Hematopoietic multipotent progenitor cell treated with erythropoietin and hydrocortisone succinate and interleukin-3 and kit ligand, for 17 days (in vitro differentiated cells): ENCODE measurements at places on chromosomes 7 and 10.

DNA sequence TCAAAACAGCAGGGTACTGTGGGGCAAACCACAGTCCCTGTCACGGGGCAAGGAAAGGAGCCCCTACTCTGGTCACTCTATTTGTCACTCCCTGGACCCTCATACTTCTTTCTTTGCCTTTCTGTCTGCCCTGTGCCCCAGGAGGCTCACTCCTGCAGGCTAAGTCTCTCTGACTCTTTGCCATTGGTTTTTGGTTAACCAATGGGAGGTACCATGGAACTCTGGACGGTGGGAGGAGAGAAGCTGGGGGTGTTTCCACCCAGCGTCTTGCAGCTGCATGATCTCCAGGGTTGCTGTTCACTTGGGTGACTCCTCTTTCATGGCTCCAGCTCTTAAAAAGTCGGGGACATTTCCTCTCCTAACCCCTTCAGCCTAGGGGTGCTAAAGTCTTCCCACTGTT lies 15.4 kb upstream of the EIF5AL1 start:
- no peak for DNase-seq

DNA sequence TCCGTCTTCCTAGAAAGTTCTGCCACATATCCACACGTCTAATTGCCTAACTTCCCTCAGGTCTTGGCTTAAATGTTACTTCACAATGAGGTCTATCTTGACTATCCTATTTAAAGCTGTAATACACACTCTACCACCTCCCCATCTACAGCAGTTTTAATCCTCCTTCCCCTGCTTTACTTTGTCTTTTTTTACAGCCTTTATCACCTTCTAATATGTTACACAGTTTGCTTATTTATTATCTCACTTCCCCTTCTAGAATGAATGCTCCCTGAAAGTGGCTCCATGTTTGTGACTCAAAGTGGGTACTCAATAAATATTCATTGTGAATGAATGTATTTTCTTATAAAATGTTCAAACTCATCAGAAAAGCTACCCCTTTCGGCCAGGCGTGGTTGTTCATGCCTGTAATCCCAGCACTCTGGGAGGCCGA lies 13.6 kb upstream of the MICU1 start:
- no peak for DNase-seq

DNA sequence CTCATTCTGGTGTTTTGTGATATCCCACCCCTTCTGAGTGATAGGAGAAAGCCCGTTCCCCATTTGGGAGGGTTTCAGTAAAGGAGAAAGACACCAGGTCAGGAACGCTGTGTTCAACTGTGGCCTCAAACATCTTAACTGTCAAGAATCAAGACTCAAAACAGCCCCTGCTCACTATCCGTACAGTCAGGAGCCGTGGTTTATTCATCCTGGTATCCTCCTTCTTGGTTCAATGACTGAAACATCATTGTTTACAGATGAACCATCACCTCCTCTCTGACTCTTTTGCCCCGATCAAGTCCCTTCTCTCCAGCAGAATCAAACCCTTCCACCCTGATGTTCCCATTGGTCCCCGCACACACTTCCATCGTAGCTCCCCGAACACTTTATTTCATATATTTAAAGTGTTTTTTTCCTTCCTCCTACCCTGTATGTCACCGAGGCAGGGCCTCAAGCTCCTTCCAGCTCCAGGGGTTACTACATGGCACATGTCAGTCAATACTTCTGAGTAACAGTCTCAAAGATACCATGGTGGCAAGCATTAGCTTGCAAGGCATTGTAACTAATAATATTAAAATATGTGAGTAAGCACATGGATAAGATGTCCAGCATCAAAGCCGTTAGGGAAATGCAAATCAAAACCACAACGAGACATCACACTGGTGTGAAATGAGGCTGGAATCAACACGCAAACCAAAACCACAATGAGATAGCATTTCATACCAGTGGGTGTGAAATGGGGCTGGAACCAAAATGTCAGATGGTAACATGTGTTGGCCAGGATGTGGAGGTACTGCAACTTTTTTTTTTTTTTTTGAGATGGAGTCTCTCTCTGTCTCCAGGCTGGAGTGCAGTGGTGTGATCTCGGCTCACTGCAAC lies 124.7 kb upstream of the C1QL3 start:
- no peak for DNase-seq

GRCh38 chr10:67666416-67667034 lies 29.5 kb downstream of the CTNNA3 start:
- peak; percentile 31 for DNase-seq

DNA sequence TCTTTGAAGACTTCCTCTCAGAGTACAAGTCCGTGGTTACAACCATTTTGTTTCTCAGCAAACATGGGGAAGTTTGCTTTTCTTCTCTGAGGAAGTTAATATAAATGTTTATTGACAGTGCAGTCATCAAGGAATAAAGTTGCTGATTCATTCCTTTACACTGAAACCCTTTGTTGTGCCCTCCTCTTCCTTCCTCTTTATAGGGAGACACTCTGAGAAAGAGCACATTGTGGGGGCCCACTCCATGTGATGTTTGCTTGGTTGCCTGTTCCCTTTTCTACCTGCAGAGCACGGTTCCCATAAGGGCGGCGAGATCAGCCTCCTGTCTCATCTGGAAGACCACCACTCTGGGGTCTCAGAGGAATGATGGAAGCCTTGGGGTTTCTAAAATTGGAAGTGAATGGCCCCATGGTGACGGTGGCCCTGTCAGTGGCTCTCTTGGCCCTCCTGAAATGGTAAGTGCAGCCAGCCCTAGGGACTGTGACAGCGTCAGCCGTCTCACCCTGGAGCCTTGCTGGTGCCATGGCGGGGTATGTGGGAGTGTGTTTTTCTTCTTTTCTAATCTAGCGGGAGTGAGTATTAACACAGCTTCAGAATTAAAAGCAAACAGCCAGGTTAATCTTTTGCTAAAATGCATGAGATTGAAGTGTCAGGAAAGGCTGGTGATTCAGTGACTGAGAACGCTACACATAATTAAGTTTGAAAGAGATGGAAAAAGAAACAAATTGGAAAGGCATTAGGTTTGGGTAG lies at the start of gene TBXAS1:
TSS of gene TBXAS1 (plus strand) at position 240 of the 750 bp plus-strand sequence. CDS start at position 367, 127 bp downstream.
- no peak for DNase-seq

GRCh38 chr10:108779501-108779900 lies 1143.8 kb downstream of the XPNPEP1 start:
- DNase-seq, result no peak

DNA sequence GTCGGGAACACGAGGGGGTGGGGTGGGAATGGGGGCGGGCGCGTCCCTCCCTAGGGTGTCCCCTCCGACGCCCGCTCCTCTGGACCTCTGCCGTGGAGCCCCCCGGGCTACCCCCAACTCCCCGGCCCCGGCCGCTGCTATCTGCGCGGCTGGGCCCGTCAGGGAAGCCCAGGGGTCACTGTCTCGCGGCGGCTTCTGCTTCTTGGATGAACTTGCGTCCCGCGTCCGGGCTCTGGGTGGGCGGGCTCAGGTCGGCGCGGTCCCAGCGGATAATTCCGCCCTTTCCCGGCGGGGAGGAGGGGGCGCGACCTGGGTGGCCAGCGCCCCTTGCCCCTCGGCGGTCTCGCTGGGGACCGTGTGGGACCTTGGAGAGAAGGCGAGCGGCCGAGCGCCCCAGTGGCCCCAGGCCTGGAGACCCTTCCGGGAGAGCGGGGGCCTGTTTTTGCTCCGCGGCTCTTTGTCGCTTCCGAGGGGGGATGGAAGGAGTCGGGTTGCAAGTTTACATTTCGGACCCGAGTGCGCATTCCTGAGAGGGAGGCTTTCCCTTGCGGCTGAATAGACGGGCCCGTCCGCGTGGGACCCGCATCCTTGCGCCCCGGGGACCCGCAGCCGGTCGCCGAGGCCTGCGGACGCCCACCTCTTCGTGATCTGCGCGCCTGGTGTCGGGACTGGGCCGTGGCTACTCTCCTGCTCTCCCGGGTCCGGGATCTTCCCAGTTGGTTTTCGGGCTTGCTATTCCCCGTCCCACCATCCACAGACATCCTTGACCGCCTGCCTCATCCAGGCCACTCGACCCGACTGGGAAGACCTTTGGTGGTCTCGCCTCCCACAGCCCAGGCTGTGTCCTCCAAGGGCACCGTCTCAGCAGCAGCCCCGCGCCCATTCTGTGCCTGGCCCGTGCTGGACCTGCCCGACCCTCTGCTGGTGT lies 812 bp downstream of the DOCK1 start:
- DNase-seq, result no peak

GRCh38 chr7:46571996-46572395 lies 650.9 kb upstream of the IGFBP3 start:
- no peak for DNase-seq

- no peak for DNase-seq
Measured at GRCh38 chr7:44378744-44379143, 53.4 kb upstream of the CAMK2B start.

GRCh38 chr7:44629829-44630522 lies 23.5 kb downstream of the OGDH start:
- no peak for DNase-seq

GRCh38 chr7:31695859-31696614 lies 9.0 kb downstream of the PPP1R17 start:
- no peak for DNase-seq

- DNase-seq, result no peak
Measured at GRCh38 chr7:159128767-159129166, 15.9 kb downstream of the VIPR2 start.

- no peak for DNase-seq
Measured at GRCh38 chr10:48195803-48196202, 78.7 kb downstream of the FRMPD2 start.

- DNase-seq, result no peak
Measured at GRCh38 chr7:64849250-64849923, 53.7 kb upstream of the ZNF273 start.

- DNase-seq, result no peak
Measured at GRCh38 chr10:52030975-52031374, 283.1 kb upstream of the DKK1 start.

DNA sequence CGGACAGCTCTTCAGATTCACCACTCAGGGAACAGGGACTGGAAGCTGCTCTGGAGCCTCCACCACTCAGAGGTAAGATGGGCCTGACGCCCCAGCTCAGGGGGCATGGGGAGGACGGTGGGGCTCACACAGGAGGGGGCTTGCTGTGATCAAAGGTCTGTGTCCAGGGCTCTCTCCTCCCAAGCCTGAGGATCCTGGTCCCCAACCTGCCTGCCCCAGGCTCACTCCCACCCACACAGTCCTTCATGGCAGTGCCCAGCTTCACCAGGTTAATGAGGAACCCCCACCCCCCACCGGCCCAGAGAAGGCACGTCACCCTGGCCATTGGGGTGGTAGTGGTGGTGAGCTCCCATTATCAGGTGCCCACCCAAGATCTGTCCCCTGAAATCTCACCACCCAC lies 926.7 kb upstream of the ZNF722 start:
- DNase-seq, result no peak

- no peak for DNase-seq
Measured at GRCh38 chr7:93337052-93337451, 104.9 kb downstream of the VPS50 start.

DNA sequence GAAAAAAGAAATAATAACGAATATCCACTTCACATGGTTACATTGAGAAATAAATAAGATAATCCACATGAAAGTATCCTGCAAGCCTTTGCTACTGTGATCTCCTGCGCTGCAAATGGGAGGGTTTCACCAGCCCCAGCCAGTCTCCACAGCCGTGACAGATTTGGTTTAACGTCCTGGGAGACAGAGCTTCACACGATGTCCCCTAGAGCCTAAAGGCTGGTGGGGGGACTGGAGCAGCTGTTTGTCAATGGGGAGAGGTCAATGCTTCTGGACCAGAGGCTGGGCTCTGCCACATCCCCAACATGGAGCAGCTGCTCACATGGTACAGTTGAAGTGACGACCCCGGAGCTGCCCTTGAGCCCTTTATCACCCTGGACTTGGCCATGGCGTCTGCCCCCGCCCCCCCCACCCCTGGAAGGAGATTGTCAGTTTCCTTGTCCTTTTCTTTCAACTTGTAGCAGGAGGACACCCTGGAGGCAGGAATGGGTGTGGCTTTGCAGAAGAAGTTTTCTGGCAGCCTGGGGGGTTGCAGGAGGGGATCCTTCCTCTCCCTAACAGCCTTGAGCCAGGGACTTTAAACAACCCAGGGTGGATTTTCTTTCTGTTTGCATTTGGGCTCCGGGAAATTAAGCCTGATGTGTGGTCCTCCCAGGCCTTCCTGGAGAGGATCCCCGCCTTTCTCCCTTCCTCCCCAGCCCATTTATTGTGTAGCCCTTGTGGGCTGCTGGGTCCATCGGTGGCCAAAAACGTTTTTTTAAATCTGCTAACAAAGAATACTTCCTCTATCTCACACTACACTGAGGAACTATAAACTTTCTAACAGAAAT lies 37.0 kb upstream of the MXI1 start:
- no peak for DNase-seq

- no peak for DNase-seq
Measured at GRCh38 chr7:92425311-92425947, 21.9 kb upstream of the GATAD1 start.

- DNase-seq, result no peak
Measured at GRCh38 chr10:123663522-123663921, 2.6 kb upstream of the GPR26 start.

DNA sequence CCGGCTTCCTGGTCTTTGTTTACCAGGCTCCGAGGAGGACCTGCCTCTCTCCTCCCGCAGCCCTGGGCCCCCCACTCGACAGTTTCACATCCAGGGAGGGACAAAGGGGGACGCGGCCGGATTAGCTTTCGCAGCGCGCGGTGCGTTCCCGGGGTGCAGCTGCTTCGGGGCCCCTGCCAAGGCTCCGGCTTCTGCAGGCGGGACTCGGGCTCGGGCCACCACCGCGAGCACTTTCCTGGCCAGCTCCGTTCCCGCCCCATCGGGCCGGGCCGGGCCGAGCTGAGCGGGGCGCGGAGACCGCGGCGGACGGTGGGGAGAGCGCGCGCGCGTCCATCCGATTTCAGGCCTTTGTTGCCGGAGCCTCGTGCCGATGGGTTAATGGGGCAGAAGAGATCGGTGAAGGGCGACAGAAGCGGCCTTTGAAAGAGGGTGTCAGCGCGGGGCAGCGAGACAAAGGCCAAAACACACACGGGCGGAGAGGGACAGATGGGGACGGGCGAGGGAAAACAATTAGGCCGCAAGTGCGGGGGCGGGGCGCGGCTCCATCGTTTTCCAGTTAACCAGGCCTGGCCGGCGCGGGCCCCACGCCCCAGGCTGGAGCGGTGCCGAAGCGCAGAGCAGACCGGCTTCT lies 8.5 kb upstream of the UNCX start:
- no peak for DNase-seq

DNA sequence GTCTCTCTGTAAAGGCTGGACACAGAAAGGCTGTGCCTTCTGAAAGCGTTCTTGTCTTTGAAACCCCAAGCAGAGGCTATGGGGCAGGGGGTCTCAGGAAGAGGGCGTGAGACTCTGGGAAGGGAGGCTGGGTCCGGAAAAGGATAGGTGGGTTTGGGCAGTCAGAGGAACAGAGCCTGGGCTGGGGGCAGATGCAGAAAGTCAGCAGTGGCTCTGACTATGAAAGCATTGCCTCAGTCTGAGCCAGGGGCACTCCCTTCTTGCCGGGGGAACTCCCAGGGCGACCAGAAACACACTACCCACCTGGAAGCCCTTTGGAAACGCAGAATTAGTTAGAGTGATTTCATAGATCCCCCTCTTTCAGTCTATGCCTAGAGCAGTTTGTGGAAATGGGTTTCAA lies 72.0 kb downstream of the VWA2 start:
- DNase-seq, result no peak

DNA sequence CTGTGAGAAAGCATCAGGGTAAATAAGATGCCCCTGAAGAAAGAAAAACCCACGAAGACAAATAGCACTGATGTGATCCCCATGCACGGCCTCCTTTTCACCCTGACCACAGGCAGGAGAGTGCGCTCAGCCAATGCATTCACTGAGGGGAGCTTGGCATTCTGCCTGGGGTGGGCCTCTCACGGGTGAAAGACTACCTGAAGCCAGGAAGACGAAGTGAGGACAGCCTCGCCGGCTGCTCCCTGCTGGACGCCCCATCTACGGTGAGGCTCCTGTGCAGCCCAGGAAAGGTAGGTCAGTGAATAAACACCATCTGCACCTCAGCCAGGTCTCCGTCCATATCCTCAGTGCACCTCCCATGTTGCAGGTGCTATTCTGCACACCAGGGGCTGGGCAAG lies 32.0 kb downstream of the CPXM2 start:
- DNase-seq, result no peak
